ENCODE measurements at places on chromosomes 1 and 21.

DNA sequence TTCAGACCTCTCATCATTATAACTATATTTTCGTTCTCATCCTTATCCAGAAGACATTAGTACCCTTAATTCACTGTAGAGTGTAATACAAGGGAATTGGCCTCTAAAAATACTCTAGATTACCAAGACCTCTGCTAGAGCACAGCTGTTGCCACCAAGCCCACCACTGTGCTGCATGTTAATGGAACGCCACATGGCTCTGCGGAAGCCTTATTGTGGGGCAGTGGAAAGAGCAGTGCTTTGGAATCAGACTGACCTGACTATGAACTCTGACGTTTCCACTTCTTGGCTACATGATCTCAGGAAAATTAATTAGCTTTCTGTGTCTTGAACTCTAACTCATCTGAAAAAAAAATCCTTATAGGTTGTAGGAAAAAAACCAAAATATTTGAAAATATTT lies 222.1 kb downstream of the LMX1A start:
- no peak for DNase-seq

DNA sequence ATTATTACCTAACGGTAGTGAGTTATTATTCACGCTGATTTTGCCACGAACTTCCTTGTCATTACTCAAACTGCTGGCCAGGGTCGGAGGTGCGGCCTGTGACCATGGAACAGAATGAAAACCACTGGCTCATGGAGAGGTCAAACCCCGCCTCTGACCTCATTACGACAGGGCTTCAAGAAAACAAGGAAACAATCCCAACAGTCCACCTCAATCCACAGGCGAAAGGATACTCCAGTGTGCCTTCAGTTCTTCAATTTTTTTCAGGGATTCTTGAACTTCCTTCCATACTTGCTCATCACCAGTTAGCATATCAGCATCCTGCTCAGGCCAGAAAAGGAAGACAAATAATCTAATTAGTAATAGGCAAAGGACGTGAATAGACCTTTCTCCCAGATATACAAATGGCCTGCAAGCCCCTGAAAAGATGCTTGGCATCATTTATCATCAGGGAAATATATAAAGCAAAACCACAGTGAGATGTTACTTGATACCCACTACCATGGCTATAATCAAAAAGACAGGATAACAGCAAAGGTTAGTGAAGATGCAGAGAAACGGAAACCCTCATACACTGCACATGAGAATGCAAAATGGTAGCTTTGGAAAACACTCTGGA lies 643.4 kb downstream of the SMYD3 start:
- DNase-seq = no peak

DNA sequence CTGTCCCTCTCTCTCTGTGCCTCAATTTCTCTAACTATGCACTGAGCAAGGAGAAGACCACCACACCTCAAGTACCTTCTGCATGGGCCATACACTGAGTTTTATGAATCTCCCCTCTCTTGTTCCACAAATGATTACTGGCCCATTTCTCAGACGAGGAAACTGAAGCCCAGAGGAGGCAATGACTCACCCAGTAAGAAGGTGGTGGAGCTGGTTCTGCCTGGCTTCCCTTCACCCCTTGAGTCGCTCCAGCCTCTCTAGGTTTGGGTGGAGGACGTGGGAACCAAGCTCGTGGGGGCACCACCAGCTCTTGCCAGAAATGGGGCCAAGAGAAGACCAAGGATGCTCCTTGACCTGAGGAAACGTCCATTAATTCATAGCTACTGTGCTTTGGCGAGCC lies 21.3 kb upstream of the RUNX3 start:
- DNase-seq = no peak

DNA sequence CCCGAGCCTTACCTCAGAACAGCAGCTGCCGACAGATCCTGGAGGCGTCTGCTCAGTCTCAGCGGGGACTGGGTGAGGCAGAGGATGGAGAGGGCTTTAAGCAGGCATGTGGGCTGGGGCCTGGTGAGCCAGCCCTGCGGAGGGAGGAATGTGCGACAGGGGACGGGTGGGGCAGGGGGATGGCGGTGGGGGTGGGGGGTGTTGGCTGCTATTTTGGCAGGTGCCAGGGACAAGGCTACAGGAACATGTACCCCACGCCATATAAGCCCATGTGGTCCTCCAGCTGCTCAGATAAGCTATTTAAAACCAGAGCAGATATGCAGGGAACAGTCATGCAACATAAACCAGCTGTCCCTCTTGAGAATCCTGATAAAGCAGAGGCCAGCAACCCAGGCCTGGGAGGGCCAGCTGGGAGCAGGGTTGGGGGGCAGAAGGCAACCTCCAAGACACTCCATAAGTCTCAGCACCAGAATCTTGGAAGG lies at the start of gene TNNT2:
TSS of gene TNNT2 (minus strand) at position 70 of the 482 bp plus-strand sequence. CDS start 4,426 bp downstream, outside the sequence.
- DNase-seq = no peak

DNA sequence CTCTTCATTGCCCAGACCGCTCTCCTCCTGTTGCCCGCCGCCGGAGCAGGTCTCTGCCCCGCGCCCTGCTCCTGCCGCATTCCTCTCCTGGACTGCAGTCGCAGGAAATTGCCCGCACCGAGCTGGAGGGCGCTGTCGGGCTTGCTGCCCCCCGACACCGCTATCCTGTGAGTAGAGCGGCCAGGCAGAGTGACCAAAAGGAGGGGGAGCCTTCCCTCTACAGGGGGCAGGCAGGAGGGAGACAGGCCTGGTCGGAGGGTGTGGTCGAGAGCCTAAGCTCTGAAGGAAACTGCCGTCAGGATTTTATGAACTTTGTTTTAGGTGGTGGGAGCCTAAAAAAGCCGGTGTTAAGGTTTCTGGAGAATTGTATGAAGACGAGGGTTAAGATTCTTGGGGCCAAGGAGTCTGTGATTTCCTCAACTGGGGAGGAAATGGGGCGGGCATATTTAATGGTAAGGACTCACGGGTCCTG lies 517 bp downstream of the LRIG2 start:
- DNase-seq = no peak

DNA sequence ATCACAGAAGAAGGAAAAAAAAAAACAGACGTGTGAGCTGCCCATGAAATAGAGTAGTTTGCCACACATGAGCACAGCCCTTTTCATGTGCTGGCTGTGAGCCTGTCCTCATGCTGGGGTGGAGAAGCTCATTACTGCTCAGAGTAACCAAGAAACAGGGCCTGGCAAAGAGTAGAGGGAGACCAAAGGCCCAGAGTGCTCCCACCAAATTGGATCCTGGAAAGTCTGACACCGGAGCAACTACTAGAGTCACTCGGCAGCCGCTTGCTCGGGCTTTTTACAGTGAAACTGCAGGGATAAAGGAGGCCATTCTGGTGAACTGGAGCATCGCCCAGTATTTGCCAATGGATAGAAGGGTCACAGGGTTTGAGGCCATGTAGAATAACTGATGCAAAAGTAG lies 64.4 kb upstream of the BARHL2 start:
- no peak for DNase-seq
